ENCODE measurements at places on chromosomes 13 and 19.

- DNase-seq, result no peak
These were observed 103.8 kb downstream of the LRCH1 start for GRCh38 chr13:46656786-46657185.

DNA sequence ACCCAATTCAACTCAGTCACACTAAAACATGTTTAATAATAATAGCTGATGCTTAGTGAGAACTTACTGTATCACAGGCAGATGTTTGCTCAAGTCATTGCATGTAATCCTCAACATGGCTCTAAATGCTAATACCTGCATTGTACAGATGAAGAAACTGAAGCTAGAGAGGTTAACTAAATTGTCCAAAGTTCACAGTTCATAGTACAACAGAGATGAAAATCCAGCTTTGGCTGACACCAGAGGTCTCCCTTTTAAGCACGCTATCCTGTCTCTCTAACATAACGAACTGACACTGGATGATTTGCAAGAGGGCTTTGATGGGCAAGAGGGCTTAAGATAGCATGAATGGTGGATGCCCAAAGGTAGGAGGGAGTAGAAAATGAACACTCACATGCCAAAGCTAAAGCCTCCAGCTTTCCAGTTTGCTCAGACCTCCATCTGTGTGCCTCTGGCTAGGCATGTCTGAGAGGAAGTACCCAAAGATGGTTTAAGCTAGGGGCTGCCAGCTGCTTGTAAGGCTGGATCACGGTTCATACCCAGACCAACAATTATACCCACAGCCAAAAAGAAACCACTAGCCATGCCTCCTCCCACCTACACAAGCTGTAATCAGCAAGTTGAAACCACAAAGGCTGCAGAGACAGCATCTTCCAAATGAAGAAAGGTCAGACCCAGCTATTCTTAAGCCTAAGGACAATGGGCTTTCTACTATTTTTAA, 196.9 kb upstream of the UBL3 start:
- no peak for DNase-seq

GRCh38 chr19:33463199-33463598, 58.4 kb downstream of the PEPD start:
- DNase-seq, result no peak

DNA sequence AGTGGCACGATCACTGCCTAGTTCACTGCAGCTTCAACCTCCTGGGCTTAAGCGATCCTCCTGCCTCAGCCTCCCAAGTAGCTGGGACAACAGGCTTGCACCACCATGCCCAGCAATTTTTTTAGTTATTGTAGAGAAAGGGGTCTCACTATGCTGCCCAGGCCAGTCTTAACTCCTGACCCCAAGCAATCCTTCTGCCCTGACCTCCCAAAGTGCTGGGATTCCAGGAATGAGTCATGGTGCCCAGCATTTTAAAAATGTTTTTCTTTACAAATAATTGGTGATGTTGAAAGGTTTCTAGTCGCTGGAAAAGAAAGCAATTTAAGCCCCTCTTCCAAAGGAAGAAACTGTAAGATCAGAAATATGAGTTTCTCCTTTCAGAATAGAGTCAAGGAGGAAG, 19.4 kb downstream of the DYRK1B start:
- no peak for DNase-seq

DNA sequence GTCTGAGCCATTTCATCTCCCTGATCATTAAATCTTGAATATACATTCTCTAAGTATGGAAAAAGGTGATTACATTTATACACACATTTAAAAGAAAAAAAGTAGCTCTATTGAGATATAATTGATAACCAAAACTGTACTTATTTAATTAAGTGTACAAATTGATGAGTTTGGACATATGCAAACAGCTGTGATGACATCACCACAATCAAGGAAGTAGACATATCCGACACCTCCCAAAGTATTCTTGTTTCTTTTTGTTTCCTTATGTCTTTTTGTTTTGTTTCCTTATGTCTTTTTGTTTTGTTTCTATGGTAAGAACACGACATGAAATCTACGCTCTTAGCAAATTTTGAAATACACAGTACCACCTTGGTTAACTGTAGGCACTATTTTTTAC, 1393.9 kb upstream of the MIR17HG start:
- DNase-seq, result no peak

GRCh38 chr19:5345895-5346386, 5.3 kb upstream of the PTPRS start:
- no peak for DNase-seq

GRCh38 chr19:13018035-13018914, 23.0 kb downstream of the NFIX start:
- DNase-seq, result peak; percentile 81

- DNase-seq, result no peak
These were observed 257.2 kb downstream of the FOXO1 start for GRCh38 chr13:40409278-40409677.

- no peak for DNase-seq
These were observed 10.7 kb downstream of the AP2S1 start for GRCh38 chr19:46839752-46840497.

- DNase-seq, result peak; percentile 77
These were observed 772 bp downstream of the GPC6 start for GRCh38 chr13:93227280-93227877.

DNA sequence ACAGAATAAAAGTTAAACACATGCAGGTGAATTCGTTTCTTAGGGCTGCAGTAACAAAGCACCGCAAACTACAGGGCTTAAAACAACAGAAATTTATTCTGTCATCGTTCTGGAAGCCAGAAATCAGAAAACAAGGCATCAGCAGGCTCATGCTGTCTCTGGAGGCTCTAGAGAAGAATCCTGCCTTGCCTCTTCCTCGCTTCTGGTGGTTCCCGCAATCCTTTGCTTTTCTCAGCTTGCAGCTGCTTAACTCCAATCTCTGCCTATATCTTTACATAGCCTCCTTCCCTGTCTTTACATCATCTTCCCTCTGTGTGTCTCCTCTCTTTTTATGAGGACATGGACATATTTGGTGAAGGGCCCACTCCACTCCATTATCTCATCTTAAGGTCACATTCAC, 6.2 kb upstream of the NBEA start:
- DNase-seq, result no peak

- no peak for DNase-seq
These were observed 16.6 kb upstream of the USP12 start for GRCh38 chr13:27188239-27188638.

DNA sequence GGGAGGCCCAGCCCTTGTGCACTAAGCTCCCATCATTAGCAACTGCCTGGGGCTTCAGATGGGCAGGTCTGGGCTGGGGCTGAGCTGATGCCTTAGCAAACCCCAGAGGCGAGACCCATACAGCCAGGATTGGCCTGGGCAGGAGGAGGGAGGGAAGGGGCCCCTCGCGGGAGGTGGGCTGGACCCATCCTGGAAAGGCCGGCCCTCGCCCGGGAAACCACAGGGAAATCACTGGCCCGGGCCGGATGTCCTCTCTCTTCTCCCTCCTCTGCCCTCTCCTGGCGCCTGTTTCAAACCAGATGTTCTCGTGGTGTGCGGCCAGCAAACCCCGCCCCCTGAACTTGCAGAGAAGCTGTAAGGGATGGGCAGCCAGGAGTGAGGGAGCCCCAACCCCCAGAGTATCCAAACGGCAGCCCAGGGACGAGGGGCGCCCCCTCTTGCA, 43.1 kb downstream of the TMEM255B start:
- DNase-seq, result peak; percentile 92

- no peak for DNase-seq
These were observed 45.6 kb downstream of the CELF5 start for GRCh38 chr19:3269916-3270671.

DNA sequence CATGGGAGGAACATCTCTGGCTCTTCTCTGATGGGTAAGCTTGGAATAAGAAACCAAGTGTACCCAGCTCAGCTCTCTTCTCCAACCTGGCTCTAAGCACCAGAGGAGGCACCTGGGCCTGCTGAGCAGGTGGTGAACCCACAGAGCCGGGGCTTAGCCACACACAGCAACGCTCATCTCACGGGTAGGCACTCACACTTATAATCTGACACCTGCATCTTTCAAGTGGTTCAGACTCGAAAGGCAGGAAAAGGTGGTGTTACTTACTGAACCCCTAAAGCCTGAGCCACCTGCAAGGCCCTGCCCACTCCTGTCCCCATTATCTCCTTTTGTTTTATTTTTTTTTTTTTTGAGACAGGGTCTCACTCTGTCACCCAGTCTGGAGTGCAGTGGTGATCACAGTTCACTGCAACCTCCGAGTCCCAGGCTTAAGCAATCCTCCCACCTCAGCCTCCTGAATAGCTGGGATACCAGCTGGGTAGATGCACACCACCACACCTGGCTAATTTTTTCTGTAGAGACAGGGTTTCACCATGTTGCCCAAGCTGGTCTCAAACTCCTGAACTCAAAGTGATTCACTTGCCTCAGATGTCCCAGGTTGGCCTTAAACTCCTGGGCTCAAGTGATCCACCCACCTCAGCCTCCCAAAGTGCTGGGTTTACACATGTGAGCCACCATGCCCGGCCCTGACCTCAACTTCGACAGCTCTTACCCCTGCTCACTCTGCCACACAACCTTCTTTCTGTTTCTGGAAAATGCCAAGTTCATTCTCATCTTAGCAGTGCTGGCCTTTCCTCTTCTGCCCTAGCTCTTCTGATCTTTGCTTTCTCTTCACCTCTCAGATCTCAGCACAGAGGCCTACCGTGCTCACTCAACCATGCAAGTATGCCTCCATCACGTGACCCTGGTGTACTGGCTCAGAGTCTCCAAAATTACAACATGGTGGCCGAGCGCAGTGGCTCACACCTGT, 9.7 kb downstream of the FBXL12 start:
- DNase-seq, result no peak

DNA sequence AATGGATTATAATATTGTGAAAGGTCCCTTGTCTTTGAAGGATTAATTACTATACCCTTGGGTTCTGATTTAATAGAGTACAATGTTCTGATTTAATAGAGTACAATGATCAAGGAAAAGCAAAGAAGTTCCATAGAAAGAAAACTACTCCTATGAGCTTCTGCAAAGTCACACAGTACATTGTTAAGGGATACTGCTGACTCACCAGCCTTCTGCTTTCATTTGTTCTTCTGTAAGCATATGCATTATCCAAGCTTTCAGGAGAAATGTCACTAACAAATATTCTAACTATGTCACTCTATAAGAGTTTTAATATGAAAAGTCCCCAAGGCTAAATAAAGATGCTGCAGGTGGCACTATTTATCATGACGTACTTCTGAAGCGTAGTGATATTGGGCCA, 396.7 kb downstream of the RFC3 start:
- no peak for DNase-seq

GRCh38 chr19:29364224-29364726, 151.3 kb upstream of the UQCRFS1 start:
- no peak for DNase-seq

GRCh38 chr19:49340069-49340864, 5.1 kb downstream of the CD37 start:
- peak; percentile 63 for DNase-seq

DNA sequence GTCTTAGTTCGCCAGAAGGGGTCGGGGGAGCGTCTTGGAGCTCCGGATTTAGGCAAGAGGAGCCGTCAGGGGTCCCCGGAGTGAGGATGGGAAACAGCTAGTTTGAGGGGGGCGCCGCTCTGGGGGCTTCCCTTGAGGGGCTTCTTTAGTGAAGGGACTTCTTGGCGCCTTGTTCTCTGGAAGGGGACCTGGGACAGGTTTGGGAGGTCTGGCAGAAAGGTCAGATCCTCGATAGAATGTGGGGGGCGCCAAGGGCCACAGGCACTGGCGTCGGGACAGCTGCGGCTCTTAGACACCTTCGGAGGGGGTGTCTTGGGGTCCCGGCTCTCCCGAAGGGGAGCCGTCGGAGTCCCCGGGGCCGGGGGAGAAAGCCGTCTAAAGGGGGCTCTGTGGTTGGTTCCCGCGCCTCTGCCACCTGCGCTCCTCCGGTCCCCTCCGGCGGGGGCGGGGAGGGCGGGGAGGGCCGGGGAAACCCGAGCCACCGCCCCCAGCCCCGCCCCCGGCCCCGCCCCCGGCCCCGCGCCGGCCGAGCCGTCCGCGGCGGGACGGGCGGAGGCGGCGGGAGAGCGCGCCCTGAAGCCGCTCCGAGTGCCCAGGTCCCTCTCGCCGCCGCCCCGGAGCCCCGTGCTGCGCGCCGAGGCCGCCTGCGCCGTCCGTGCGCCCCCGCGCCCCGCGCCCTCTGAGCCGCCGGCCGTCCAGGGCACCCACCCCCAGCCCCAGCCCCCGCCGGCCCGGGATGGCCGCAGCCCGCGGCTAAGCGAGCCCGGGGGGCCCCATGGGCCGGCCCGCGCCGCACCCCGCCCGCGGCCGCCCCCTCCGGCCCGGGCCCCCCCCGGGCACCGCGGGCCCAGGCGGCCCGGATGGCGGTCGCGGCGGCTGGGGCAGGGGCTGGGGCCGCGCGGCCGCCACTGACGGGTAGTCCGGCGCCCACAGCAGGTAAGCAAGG, at the start of gene NRTN:
NRTN (plus strand) TSS at position 552 of the 946 bp plus-strand sequence. CDS start 19,099 bp downstream, outside the sequence.
- DNase-seq, result no peak

GRCh38 chr19:46977548-46977947, 42.1 kb upstream of the NPAS1 start:
- DNase-seq, result no peak

GRCh38 chr19:12996406-12997094, 1.3 kb downstream of the NFIX start:
- peak; percentile 64 for DNase-seq

GRCh38 chr13:108342369-108343289, 73.1 kb downstream of the TNFSF13B start:
- DNase-seq, result peak; percentile 67

DNA sequence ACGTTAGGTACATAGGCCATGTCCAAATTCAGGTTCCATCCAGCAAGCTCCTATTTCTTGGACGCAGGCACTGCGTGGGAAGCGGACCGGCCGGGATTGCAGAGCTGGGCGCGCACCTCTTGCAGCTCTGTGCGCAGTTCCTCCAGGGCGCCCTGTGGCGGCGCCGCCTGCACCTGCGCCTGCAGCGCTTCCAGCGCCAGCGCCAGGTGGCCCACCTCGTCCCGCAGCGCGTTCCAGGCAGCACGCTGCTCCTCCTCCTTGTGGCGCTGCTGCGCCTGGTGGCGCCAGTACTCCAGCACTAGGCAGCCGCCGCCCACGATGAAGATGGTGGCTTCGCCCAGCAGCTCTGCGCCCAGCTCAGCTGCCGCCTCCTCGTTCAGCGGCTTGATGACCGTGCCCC, 31.1 kb downstream of the OPA3 start:
- peak; percentile 24 for DNase-seq

GRCh38 chr13:92362717-92363116, 863.9 kb upstream of the GPC6 start:
- peak; percentile 80 for DNase-seq

Data from lung (tissue), 17 donors.